ENCODE measurements at places on chromosomes 12 and 14.

DNA sequence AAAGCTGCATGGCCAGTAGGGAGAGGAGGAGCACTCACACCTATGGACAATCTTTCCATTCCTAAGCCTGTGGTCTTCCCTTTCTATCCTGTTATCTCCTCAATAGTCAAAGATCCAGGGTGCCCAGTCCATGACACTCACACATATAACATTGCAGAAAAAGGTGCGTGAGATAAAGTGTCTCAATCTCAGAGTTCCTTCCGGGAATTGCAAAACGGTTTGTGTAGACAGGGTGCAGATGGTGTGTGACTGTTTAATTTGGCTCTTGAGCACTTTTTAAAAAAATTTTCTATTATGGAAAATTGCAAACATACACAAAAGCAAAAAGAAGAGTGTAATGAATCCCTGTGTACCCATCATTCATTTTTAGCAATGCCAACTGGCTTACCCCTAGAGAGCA lies 1493.6 kb downstream of the AACS start:
- no peak for DNase-seq

GRCh38 chr12:22874151-22874550 lies 249.2 kb downstream of the ETNK1 start:
- no peak for DNase-seq

- no peak for DNase-seq
Observed at GRCh38 chr14:83019744-83020414, 1486.2 kb upstream of the SEL1L start.

- DNase-seq, result no peak
Observed at GRCh38 chr12:30989754-30990153, 63.2 kb downstream of the TSPAN11 start.

- no peak for DNase-seq
Observed at GRCh38 chr12:60832290-60832689, 1236.5 kb downstream of the SLC16A7 start.

DNA sequence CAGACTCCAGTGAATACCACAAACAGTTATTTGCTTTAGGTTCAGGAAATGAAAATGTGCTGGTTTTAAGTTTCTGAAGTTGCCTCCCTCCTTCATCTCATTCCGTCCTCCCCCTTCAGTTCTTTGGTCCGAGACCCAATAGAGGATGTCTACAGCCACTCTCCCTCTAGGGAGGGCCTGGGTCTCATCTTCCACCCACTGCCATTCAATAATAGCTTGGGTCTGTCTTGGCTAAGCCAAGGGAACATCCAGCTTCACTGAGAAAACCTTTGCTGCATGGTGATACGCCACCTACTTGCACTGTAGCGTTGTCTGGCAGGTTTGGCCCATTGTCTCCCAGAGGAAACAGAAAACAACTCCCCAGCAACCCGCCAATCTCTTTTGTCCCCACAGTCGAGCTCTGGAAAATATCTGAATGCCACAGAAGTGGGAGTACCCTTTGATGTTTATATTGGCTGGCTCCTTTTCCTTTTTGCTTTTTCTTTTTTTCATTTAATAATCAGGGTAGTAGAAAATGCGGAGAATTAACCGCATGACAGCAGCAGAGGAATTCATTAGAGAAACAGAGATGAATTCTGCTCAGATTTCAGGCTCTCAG lies 380.1 kb downstream of the RAD51B start:
- no peak for DNase-seq

DNA sequence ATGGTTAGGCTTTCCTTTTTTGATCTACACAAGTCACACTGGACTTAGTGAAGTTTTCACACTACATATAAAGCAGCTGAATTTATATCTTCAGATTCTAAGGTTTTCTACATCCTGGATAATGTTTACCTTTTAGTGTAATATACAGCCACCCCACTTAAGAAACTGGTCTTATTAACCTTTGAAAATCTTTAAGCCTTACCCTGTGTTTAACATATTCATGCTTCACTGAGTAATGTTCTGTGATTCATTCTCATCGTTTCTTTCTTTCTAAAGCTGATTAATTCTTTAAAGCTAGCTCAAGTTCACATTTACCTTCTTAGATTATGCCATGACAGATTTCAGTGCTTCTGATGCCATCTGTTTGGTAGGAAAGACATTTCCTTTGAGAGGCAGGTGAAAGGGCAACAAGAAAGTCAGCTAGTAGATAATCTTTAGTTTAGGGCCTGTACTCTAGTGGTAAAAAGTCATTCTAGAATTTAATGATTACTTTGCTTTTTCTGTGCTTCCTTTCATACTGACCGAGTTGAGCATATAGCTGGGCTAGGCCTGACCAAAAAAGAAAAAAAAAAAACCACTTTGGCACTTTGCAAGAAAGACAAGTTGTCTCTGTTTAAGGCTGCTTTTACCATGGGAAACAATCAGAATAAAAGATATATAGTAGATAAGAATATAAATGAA lies 690.9 kb upstream of the FBXO33 start:
- no peak for DNase-seq

- no peak for DNase-seq
Observed at GRCh38 chr12:67761566-67761965, 113.0 kb downstream of the DYRK2 start.

- DNase-seq, result no peak
Observed at GRCh38 chr12:75908961-75909605, 122.5 kb downstream of the PHLDA1 start.

- DNase-seq, result no peak
Observed at GRCh38 chr14:23376482-23377197, at the start of gene CMTM5. Gene CMTM5, plus strand, starts transcription at chr14:23377046. Its CDS starts 206 bp downstream, at chr14:23377252.

GRCh38 chr12:129489100-129489676 lies 414.6 kb downstream of the TMEM132D start:
- DNase-seq, result no peak

- DNase-seq, result no peak
Observed at GRCh38 chr14:31702130-31702529, 140.9 kb downstream of the NUBPL start.

DNA sequence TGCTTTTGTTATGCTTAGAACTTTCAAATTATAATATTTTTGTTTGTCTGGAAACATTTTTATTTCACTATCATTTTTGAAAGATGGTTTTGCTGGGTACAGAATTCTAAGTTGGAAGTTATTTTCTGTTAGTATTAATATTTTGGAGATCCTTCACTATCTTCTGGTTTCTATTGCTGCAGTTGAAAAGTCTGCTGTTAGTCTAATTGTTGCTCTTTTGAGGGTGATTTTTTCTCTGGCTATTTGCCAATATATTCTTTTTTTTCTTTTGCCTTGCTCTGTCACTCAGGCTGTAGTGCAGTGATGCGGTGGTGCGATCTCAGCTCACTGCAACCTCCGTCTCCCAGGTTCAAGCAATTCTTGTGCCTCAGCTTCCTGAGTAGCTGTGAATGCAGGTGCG lies 28.2 kb upstream of the ARID2 start:
- DNase-seq, result no peak

DNA sequence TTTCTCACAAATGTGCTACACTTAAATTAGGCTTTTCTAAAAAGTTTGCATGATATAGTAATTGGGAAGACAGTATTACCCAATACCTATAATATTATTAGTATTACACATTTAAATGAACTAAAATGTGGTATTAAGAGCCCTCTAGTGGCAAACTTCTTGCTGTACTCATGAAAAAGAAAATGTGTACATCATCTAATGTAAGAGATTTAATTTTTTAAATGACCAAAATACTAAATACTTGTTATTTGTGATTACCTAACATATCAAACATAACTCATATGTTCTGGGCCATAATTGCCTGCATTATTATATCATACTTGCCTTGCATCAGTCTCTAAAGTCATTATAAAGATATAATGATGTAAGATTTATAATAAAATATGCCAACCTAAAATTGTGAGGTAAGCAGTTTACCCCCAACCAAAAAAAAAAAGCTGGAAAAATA lies 64.2 kb downstream of the DNAI7 start:
- no peak for DNase-seq

- no peak for DNase-seq
Observed at GRCh38 chr12:124910561-124911478, 3.6 kb downstream of the UBC start.

DNA sequence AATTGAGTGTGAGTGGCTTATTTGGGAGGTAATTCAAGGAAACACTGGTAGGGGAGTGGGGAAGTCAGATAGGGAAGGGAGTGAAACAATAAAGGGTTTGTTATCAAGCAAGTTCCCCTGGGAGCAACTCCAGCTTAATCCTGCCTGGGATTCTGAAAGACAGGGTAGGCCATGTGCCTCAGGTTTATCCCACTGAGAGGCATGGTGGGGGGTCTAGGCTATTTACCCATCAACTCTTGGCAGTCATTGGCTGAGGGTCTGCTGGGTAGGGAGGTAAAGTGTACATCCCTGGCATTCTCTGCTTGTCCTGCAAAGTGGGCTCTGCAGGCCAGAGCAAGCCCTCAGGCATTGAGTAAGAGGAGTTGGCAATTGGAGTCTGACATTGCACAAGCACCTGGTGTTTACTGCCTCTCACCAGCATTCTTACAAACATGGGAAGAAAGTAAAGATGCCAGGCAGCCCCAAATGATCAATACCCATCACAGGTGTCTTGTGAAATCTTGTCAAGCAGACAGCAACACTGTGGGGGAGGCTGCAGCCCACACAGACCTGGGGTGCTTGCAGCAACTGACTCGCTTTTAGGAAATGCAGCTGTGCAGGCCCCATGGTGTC lies 169.3 kb downstream of the KTN1 start:
- no peak for DNase-seq

GRCh38 chr12:116382686-116383530 lies 105.4 kb upstream of the MED13L start:
- DNase-seq, result no peak

DNA sequence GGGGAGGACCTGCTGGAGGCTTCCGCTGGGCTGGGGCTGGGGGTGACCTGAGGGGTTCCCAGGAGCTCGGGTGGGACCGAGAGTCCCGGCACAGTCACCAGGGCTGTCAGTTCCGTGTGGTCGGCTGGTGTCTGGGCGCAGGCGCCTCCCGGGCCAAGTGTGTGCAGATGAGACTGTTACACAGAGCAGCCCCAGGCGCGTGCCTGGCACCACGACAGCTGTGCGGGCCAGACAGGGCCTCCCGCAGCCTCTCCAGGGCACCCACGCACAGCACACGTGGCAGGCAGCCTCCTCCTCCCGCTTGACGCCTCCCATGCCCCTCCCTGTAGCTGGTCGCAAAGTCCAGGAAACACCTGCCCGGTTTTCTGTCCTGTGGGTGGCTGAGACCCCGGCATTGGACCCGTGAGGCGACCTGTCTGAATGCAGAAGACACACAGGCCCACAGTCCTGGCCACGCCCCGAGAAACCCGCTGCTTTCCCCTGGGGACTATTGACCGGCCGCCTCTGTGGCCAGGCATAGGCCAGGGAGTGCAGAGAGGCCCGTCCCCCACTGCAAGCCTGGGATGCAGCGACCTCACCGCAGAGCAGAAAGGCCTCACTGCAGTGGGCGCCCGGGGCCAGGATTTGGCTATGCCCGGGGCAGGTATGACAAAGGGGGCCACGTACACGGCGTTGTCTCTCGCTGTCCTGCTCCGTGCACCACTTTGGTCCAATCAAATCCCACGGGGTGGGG lies 12.1 kb upstream of the GALNT9 start:
- no peak for DNase-seq

DNA sequence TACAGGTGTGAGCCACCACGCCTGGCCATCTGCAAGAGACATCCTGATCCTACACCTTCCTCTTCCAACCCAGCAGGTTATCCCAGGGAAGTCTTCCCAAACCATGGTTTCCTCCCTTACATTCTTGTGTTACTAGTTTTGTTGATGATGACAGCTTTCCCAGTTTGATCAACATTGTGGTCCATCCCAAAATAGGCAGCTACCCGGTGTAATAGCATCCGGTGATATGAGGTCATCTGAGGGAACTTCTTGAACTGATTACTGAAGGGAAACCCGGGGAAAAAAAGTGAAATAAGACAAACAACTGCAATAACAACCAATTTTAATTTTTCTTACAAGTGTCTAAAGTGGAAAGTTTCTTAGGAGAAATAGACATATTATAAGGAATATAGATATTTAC lies 45.3 kb upstream of the STAC3 start:
- DNase-seq, result no peak

DNA sequence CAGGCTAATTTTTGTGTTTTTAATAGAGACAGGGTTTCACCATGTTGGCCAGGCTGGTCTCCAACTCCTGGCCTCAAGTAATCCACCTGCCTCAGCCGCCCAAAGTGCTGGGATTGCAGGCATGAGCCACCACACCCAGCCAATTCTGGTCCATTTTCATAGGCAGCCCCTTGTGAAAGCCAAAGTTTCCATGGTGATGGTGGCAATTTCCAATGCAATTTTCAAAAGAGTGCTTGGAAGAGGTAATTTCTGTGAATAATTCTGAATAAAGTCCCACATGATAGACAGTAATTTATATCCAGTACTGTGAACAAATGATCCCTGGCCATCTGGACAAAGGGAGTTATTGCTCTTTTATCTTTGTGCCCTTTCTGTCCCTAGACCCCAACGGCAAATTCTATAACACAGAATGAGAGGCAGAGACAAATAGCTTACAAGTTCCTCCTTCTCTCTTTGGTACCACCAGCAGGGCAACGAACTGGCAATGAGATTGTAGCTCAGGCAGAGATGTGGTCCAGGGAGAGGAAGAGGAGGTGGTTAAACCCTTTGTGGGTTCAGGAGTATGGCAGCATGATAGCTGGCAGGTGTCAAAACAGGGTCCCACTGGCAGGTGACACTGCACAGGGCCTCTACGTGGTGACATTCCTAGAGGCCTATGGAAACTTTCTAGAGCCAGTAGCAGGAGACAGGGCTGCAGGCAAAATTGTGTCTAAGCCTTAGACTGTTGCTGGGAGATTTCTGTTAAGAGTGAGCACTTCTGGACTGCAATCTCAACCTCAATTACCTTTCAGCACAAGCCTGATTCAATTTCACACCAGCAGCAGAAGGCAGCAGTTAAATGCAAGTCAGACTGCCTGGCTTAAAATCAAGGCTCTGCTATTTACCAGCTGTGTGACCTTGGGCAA lies 46.5 kb downstream of the NT5DC3 start:
- no peak for DNase-seq

DNA sequence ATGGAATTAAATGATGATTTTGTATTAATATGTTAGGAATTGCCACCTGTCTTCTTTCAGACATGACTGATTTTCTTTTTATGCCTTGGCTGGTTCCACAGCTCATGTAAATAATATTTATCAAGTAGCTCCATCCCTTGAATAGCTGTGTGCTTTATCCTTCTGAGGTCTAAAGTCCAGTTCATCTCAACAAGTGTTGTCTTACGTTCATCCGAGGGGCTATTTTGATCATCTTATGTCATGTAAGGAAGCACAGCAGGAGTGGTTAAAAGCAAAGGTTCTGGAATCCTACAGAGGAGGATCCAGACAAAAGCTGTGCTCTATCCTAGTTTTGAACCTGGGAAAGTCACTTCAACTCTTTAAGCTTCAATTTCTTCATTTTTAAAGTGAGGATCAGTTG lies 123.7 kb upstream of the ATP2B1 start:
- no peak for DNase-seq

GRCh38 chr12:56634242-56634836 lies 4.2 kb upstream of the BAZ2A start:
- no peak for DNase-seq

GRCh38 chr14:55353686-55354467 lies 57.8 kb downstream of the ATG14 start:
- no peak for DNase-seq
